Naive thymus-derived CD4-positive, alpha-beta T cell (primary cell): ENCODE measurements at places on chromosomes 2 and 18.

DNA sequence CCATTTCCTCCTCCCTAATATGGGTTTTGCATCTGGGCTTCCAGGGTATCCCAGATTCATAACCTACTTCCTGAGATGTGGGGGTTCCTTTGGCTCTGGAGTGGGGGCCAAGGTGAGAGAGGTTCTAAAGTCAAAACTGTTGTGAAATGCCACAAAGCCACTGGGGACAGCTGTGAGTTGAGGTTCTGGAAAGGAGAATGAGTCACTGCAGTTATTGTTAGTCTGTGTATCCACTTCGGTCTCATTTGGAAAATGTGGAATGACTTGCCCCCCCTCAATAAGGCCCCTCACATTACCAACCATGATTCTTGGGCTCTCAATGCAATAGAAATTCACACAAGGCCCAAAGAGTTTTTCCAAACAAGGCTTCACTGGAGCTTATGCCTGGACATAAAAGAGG lies 51.1 kb upstream of the LGALSL start:
- no peak for DNase-seq

DNA sequence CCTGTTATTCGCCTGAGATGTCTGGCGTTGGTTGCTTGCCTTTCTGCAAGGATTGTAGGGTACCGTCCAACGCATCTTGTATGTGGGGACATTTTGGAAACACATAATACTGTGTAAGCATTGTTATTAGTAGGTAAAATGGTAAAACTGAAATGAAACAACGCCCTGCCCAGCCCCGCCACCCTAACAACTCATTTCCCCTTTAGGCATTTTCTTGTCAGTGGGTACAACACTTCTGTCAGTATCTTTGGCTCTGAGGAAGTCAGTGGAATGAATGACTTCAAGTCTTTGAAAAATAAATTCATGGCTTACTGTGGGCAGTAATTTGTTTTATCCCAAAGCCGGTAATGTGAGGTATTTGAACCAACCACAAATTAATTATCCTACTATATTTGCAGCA lies 86.0 kb downstream of the FMNL2 start:
- DNase-seq: no peak

GRCh38 chr2:172270278-172271079 lies 156.9 kb upstream of the ITGA6 start:
- peak; percentile 18 for DNase-seq

DNA sequence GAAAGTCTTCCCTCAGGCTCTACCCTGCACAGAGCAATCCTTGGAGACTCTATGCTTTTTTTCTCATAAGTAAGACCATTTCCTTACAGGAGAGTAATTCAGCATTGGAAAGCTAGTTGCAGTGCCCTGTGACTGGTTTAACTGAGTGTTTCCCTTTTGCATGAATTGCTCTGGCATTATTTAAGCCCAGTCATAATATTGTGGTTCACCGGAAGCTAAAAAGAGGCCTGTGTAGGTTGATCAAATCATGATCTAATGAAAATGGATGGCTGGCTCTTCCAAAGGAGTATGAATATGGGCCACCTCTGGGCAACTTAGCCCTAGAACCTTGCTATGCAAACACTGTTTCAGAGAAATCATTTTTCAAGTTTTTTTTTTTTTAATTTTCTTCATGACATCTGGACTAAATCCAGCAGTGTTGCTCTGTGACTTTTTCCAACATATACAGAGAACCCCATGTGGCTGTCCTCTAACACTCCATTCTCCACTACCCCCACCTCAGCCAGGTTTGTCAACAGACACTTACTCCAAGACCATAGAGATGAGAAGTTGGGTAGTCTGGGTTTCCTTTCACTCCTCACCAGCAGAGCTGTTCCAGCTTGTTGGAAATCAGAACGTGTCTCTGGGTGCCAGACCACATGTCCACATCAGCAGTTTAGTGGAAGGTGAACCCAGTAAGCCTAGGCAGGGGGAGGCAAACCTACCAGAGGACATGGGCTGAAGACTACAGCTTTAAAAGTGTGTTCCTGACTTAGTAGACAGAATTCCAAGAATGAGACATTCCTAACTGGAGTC lies 175.2 kb upstream of the SLC14A2 start:
- no peak for DNase-seq

DNA sequence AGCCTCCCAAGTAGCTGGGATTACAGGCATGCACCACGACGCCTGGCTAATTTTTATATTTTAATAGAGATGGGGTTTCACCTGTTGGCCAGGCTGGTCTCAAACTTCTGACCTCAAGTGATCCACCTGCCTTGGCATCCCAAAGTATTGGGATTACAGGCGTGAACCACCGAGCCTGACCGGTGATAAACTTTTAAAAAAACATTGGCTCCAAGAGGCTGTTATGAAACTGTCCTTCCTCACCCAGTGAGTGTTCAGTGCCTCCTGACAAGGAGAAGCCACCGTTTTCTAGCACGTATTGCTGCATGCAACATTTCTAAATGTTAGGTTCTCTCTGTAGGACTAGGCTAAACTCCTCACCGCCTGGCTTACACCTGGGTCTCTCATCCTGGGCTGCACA lies 63.3 kb downstream of the EDAR start:
- DNase-seq: no peak

GRCh38 chr2:152445791-152446201 lies 110.8 kb downstream of the FMNL2 start:
- no peak for DNase-seq

GRCh38 chr2:37361994-37362698 lies 17.7 kb downstream of the QPCT start:
- no peak for DNase-seq

GRCh38 chr2:191382801-191383200 lies 137.6 kb downstream of the MYO1B start:
- DNase-seq: no peak
